ENCODE measurements at places on chromosomes 12 and 14. TPM values are rescaled to one million over a fixed set of nuclear protein-coding genes. Genes with fewer than 3 reads are reported as not detected.

The KLRB1 gene
- not detected for total RNA-seq

The RDH5 gene
- 2.1 TPM for total RNA-seq

The CLEC1B gene
- total RNA-seq: not detected

DNA sequence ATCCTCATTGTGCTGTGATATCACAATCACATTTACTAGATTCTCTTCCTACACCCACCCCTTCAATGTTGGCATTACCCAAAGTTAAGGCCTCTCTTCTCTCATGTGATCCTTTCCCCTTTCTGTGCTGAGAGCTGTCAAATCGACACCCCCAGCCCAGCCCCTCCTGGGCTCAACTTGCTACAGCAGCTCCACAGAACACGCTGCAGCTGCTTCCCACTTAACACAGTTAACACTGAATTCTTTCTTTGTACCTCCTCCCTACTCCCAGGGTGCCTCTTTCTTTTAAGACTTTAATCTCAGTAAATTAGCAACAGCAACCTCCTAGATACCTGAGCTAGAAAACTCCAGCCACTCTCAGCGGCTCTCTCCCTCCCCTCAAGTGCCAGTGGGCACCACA lies 17.8 kb downstream of the SPTB start:
- H3K4me1 ChIP-seq: no peaks in the 10 kb centered on the region
- H3K4me3 ChIP-seq: no peak overlapping the region
- H3K27me3 ChIP-seq: peaks cover 42% of the 10 kb centered on the region

DNA sequence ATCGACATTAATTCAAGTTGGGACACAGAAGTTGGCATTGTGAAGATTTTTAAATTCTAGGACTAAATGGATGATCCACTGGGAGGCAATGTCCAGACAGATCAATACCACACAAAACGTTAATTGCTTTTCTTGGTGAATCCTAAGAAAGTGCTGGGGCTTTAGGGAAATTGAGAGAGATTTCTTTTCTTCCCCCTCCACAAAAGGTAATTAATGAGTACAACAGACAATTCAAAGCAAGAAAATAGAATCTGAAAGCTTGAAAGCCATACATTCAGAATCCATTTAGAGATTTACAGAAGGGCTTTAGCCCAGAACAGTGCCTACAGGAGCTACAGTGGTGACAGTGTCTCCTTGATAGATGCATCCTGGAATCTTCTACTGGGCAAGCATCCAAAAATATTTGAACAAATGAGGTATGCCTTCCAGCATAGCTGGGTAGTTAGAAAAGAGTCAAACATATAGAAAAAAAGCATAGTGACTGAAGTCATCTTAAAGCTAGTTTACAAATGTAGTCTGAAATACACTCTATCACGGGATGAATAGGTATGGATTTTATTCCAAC lies 718.1 kb downstream of the DIO2 start:
- H3K36me3 ChIP-seq: no peaks in the 10 kb centered on the region
- no peaks in the 10 kb centered on the region for H3K27me3 ChIP-seq
- DNase-seq: no peak
- no peak overlapping the region for H3K4me3 ChIP-seq

DNA sequence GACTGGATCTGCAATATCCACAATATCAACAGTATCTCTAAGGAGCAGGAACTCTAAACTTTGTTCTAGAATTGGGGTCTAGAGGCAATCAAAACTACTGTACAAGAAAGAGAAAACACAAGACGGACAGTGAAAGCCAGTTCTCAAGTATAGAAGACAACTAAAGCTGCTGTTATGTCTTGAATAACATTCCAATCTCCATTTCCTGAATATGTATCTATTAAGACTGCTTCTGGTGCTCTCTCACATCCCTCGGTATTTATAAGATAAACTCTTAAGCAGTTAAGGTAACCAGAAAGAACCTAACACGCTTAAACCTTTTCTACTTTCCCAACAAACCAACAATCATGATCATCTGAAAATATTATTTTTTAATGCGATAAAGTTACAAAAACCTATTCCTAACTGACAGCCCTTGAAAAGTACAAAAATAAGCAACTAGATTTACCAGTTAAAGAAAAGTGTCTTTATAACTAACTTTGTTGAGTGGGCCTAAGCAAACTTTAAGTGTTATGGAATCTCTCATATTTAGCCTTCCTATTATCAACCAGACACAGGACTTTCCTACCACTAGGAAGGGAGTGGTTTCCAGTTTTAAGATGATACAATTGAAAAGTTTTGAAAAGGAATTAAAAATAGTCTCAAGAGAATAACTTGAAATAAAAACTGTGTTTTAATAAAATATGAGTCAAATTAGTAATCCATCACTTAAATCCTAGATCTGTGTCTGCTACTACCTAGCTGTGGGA lies 30.7 kb downstream of the NUMB start:
- peak overlapping the region; percentile 11 for H3K4me3 ChIP-seq
- peak overlapping the region; percentile 53 for H3K27ac ChIP-seq
- no peaks in the 10 kb centered on the region for H3K27me3 ChIP-seq

Measured in astrocyte (in vitro differentiated cells and primary cell).